ENCODE measurements at places on chromosomes 5 and 9.

DNA sequence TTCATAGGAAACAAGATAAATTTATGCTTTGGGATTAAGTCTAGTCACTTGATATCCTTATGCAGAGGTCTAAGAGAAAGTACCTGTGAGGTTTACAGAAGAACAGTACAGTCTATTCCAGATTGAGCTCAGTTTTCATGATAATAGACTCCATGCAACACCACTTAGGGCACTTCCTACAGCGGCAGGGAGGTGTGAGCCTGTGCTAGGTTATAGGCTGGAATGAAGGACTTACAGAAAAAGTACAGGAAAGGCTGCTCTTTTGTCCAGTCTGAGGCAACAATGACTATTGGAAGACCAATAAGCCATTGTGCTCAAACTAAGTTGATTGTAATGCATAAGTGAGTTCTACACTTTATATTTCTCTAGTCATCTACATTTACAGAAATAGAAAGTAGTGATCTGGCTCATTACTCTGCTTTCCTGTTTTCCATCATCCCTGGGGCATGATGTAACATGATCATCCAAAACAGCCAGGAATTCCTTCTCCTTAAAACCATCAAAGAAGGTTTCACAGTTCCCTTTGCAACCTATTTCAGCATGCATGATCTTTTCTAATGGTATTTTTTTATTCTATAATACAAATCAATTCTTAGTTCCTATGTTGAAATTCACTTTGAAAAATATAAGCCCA, 322.8 kb downstream of the SLF1 start:
- DNase-seq = no peak

GRCh38 chr9:104961701-104962359, 33.9 kb upstream of the ABCA1 start:
- no peak for DNase-seq

DNA sequence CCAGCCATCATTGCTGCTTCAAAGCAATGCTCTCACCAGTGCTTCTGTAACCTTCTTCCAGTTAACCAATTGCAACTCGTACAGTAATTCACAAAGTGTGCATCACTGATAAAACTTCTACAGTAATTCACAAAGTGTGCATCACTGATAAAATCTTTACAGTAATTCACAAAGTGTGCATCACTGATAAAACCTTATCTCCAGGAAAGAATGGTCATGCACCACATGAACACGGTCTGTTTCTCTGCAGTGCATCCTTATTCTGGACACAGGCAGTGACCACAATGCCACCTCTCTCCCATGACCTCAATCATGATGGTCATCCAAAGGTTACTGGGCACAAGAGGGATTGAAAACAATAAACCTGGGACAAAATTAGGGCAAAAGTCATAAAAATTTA, 153.6 kb downstream of the TSSK1B start:
- no peak for DNase-seq

DNA sequence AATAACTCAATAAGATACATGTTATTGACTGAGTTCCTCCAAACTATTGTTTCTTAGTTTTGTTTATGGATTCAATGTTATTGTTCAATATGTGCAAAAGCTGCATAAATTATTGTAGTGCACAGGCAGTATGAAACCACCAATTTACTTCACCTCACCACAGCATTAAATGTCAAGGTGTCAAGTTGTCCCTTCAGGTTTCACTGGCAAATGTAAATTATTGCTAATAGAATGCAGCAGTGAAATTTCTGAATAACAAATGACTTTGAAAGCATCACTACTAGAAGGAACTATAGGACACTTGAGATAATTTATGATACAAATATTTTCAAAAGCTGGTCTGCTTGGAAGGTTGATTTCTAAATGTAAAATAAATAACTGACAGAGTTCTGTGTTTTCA, 116.4 kb upstream of the PTPRD start:
- DNase-seq = no peak

DNA sequence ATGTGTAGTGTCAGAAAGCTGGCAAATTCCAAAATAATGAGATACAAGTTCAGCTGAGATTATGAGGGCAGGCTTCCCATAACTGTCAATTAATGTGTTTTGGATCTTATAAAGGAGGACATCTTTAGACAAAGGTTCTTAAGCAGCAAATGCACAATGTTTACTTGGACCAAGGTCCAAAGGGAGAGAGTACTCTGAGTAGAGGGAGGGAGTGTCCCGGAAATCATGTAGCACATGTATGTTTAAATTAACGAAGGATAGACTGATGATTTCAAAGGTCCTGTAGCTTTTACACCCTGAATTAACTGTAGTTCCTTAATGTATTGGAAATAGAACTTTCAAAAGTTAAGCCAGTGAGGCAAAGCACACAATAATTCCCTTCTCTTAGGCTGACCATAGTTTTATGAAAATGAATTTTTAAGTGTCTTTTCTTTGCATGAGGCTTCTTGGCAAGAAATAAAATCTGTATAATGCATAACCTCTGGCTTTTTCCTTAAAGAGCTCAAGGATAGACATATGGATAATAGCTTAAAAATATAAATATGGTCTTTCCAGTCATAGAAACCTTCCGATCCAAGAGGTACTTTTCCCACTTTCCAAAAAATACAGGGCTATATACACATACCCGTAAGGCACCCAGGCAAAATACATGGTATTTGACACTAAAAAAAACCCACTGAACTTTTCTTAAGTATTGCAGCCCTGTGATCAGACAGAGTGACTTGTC, 93.0 kb downstream of the PCSK5 start:
- no peak for DNase-seq

- DNase-seq = no peak
Measured at GRCh38 chr5:67257077-67257476, 60.5 kb upstream of the CD180 start.
